ENCODE measurements at places on chromosomes 7 and 10.

- no peak for DNase-seq
These were observed 156.8 kb upstream of the MAGI2 start for GRCh38 chr7:79610313-79610712.

GRCh38 chr7:44587843-44588711 lies 6.0 kb upstream of the TMED4 start:
- DNase-seq, result peak; percentile 65

GRCh38 chr10:100802607-100803006 lies 57.2 kb downstream of the PAX2 start:
- DNase-seq, result no peak

- no peak for DNase-seq
These were observed 191.1 kb downstream of the ZMYND11 start for GRCh38 chr10:326350-326749.

GRCh38 chr10:6148908-6149307 lies 53.8 kb upstream of the PFKFB3 start:
- DNase-seq, result no peak

DNA sequence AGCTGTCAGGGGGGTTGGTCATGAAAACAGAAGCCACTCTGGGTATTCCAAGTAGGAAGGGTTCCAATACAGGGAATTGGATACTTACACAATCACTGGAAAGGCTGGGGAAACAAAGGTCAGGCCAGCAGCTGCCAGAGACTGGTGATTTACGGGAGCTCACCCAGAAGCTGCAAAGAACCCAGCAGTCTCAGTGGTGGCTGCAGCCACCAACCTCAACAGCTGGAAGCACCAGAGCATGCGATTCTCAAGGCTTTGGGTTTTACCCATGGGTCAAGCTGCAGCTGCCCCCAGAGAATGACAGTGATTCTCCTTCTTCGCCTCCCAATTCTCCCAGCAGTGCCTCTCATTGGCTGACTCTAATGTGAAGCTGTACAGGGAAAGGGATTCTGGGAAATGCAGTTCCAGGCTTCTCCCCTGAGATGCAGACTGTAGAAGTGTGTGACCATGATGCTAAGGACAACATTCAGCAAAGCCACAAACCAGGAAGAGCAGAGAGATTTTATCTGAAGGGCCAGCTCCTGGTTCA lies 107.2 kb upstream of the TCF7L2 start:
- DNase-seq, result no peak

DNA sequence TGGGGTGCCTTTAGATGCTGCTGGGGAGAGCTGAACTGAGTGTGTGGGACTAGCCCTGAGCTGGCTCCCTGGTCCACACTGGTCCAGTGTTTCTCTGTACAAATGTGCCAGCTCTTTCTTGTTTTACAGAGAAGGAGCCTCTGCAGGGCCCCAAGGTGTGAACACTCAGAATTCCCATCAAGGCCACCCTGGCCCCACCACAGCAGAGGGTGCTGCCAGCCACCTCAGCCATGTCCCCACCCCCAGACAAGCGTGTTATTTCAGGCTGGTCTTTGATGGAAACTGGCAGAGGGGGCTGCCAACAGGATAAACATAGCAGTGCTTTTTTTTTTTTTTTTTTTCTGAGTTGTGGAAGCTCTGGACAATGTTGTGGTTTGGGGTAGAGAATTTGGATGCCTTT lies 68.5 kb upstream of the LRRC18 start:
- DNase-seq, result no peak

DNA sequence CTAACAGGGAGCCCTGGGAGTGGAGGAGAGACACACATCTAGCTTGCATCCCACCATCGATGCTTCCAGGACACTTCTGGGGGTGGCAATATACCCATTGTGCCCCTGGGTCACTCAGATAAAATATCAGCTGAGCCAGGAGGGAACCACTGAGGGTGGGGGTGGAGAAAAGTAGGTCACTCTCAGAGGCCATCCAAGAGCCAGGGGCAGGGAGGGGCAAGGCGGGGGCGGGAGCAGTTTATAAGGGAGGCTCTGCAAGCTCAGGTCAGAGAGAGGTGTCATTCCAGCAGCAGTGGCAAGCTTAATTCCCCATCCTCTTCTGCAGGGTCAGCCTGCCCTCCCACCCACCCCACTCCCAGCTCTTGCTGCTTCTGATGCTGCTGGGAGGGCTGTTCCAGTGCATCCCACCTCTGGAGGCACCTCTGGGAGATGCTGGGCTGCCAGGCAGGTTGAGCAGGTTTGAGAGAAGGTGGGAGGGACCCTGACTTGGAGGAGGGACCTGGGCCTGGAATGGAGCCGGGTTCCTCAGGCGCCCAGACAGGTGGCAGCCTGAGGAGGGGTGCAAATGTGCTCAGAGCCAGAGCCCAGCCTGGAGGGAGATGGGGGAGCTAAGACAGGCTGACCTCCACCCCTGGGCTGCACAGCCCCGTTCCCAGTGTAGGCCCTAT lies 20.1 kb upstream of the TLX1 start:
- DNase-seq, result no peak

- no peak for DNase-seq
These were observed 3.7 kb upstream of the HOXA7 start for GRCh38 chr7:27160145-27160545.

DNA sequence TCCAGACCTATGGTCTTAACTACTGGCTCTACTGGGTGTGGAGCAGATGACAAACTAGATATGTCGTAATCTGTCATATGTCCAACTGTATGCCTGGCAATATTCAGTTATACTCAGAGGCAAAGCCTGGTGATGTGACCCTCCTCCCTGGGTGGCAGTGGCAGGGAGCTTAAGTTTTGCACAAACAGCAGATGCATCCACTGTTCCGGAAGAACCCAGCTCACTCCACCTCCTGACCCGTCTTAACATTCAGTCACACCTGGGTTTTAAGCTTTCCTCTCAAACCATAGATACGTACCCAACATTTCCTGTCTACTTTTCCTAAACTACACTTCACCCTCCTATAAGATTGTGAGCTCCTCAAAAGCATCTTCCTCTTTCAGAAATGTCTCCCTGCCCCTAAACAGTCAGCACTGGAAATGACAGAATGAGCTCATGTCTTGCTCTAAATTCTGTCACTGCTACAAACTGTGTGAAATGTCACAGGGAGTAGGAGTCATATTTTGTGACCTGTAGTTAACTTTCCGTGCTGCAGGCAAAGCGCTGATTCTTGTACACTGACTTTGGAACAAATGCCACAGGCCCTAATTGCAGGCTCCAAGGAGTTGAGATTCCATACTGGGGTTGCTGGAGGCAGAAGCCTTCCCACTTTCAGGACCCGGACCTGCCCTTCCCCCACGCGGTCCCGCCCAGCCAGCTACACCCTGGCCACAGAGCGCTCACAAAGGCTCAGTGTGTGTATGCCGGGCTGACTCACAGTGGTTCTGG lies 23.9 kb downstream of the SCD start:
- no peak for DNase-seq

Data from HS-5 (cell line).